ENCODE measurements at places on chromosomes 3 and 15. TPM values are rescaled to one million over a fixed set of nuclear protein-coding genes. Genes with fewer than 3 reads are reported as not detected.
A peak's percentile ranks its signal among the peaks of the same experiment; 100 is the strongest.

DNA sequence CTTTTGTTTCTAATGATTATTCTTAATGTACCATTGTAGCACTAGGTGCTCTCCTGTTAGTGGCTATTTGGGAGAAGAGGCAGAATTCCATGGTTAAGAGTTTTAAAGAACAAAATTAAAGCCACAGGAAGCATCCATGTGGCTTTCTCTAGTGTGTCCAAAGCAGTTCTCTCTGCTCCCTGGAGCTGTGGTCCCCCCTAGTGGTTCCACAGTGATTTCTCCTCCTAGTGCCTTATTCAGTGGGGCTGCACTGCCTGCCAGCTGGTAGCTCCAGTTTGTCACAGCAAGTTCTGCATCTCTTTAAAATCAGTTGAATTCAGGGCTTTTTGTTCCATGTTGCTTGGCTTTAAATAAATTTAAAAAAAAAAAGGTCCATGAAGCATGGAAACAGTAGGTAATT lies 39.6 kb upstream of the FAM98B start:
- peak; percentile 17 for DNase-seq

GRCh38 chr15:68045289-68046265 lies 8.5 kb upstream of the PIAS1 start:
- no peak for DNase-seq

Gene ZDHHC19
- total RNA-seq, result not detected

Gene SLC12A8
- total RNA-seq, result 2.7 TPM

Gene IQCF5
- not detected for total RNA-seq

DNA sequence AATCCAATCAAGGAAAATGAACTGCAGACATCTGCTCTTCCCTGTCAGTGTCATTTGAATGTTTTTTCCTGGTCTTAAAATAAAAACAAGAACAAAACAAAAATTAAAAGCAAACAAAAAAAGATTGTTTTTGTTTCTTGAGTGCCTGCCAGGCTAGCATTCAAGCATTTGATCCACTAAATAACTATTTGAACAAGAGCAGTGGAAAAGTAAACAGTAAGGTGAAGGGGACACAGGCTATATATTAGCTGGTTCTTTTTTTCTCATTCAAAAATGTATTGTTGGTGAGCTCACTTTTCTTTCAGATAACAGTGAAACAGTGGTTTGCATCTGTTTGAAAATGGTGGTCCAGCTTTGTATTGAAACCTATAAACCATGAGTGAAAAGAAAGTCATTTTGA lies 586.9 kb upstream of the SGO1 start:
- DNase-seq, result no peak

GRCh38 chr15:78304216-78305066 lies 5.0 kb upstream of the SKIC8 start:
- no peak for DNase-seq

- DNase-seq, result no peak
Observed at GRCh38 chr15:77305953-77306352, 114.0 kb downstream of the PEAK1 start.

Gene ZNF717
- 22.3 TPM for total RNA-seq

DNA sequence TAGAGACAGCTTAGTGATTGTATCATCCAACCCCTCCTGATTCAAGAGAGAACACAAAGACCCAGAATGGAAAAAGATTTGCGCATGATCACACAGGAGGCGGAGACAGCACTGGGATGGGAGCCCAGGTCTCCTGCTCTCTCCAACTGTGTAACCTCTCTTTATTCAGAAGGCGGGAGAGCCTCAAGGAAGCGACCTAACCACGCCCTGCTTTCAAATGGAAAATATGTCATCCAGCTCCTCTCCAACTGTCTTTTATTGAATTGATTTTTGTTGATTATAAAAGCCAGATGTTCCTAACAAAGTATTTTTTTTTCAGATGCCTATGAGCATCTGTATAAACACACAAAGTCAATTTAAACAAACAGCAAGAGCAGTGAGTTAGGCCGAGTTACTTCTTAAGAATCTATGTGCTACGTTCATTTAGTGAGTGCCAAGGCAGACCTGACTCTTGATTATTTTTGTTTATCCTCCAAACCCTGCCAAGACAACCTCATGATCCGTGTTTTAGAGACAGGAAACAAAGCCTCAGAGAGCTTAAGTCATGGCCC lies 74.5 kb downstream of the BFSP2 start:
- DNase-seq, result no peak

DNA sequence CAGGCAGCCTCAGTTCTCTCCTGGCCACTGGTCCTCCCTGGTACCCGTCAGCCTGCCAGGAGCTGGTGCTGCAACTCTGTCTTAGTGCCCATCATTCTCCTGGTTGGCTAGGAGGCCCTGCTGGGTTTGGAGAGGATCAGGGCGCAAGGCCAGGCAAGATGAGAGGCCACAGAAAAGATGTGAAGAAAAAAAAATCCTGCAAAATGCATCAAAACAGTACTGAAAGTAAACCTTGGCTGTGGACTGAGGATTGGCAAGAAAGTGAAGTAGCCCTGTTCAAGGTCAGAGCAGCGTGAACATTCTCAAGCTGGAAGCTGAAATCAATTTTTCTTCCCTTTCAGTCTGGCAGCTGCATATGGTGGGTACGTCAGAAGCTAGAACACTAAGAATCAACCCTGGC lies 74.2 kb downstream of the GTF2E1 start:
- no peak for DNase-seq

- no peak for DNase-seq
Observed at GRCh38 chr3:29331456-29332194, 50.8 kb downstream of the RBMS3 start.

Gene PLA2G4D
- not detected for total RNA-seq

- DNase-seq, result no peak
Observed at GRCh38 chr3:110731148-110731547, 340.5 kb upstream of the NECTIN3 start.

All from occipital lobe (tissue), 3 donors.